Stimulated activated CD4-positive, alpha-beta T cell treated with anti-CD3 and anti-CD28 coated beads, Interleukin-12 subunit alpha, Interleukin-12 subunit beta, amount 100 ng/mL, for 24 hours (primary cell): ENCODE measurements at places on chromosomes 16 and 17.

- no peak for DNase-seq
Observed at GRCh38 chr17:51951741-51952140, 206.8 kb downstream of the CA10 start.

GRCh38 chr17:49915670-49916069, 53.3 kb upstream of the DLX4 start:
- DNase-seq = no peak

- no peak for DNase-seq
Observed at GRCh38 chr17:63681530-63681929, 18.4 kb downstream of the LIMD2 start.

DNA sequence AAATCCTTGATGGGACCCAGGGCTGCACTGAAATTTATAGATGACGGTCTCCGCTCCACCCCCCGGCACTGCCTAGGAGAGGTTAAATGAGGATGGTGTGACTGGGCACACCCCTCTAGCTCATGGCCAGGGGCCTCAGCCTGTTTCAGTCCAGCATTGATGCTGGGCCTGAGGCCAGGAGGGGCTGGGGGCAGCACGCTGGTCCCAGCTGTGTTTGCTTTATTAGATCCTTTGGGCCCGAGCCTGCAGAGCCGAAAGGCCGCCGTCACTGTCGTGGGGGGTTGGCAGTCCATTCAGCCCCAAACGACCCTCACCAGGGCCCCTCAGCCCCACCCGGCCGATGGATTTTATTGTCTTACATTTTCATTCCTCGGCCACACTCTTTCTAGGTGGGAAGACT, 10.8 kb upstream of the DOK4 start:
- DNase-seq = no peak

DNA sequence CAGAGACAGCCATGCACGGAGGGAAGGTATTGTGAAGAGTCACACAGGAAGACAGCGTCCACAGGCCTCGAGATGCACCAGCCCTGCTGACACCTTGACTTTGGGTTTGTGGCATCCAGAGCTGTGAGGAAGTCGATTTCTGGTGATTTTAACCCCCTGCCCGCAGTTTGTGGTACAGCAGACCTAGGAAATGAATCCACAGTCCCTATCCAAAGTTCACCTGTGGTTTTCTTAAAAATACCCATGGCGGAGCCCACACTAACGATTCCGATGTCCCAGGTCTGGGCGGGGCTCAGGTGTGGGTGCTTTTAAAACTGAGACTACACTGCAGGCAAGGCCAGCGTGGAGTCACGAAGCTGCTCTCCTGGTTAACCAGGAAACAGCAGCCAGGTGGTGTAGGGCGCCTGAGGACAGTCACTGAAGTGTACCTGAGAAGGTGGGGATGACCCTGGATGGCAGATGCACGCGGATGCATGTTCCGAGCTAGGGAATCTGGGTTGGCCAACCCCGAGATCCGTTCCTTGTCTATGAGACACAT, 14.4 kb upstream of the MEAK7 start:
- DNase-seq = no peak

DNA sequence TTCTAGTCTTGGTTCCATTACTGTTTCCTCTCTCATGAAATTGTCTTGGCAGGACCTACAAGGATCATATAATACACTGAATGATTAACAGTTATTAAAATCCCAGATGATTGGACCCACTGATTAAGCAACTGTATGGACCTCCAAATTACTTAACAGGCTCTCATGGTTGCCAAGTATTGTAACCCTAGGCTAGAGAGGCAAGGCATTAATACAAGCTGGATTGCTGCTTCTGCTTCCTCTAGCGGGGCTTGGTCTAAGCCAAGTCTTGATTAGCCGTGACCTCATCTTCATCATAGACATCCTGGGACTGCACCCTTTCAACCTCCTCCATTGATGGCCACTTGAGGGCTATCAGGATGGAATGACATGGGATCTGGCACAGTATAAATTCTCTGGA, 46.9 kb downstream of the SYCE1L start:
- DNase-seq = no peak

- no peak for DNase-seq
Observed at GRCh38 chr17:42282478-42283080, 5.7 kb upstream of the STAT5A start.

- no peak for DNase-seq
Observed at GRCh38 chr16:29182501-29182900, 197.6 kb downstream of the LAT start.

GRCh38 chr17:50356418-50356817, 10.5 kb downstream of the XYLT2 start:
- DNase-seq = no peak

DNA sequence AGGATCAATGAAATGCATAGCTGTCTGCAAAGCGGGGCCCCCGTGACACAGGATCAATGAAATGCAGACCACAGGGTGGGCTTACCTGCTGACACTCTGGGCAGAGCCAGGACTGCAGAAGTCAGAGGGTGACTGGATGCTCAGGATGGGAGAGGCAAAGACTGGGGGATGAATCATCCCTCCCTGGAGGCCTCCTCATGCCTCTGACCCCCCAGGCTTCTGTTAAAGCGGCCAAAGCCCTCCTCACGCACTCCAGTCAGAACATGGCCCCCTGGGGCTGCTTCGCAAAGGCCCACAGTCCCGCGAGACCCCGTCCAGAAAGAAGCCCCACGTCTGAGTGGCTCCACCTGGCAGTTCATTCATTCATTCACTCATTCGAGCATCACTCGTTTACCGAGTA, 38.4 kb upstream of the FOXF1 start:
- no peak for DNase-seq

DNA sequence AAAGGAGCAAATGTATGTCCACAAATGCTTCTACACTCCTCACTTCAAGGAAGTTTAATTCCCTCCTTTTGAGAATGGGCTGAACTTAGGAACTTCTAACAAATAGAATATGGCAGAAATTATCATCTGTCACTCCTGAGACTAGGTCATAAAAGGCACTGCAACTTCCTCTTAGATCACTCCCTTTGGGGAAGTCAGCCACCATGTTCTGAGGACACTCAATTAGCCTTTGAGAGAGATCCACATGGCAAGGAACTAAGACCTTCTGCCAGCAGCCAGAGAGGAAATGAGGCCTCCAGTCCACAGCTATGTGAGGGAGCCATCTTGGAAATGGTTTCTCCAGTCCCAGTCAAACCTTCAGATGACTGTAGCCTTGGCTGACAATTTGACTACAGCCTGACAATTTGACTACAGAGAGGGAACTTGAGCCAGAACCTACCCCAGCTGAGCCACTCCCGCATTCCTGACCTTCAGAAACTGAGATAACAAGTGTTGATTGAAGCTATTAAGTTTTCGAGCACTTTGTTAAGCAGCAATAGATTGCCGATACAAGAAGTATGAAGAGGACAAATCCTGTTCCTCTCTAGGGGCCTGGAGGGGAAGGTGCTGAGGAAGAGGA, 113.4 kb upstream of the SEC14L1 start:
- DNase-seq = no peak

DNA sequence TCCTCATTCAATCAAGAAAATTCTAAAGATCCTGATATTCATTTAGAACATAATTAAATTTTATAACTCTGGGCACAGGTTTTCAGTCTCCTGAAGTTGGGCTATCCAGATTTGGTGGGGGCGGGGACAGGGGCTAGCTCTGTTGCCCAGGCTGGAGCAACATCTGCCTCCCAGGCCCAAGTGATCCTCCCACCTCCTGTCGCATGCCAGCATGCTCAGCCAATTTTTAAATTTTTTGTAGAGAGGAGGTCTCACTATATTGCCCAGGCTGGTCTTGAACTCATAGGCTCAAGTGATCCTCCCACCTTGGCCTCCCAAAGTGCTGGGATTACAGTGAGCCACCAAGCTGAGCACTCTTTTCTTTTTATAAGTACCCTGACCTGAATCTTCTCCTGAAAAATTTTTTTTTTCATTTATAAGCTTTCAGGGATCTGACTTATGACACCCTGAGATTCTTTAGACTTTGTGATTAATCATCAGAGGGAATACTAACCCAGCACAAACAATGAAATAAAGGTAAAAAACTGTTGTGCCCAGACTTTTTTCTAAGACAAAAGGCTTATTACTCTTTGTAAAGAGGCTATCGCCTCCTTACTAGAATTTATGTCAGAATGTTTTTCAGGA, 62.6 kb downstream of the TUBD1 start:
- DNase-seq = no peak

- no peak for DNase-seq
Observed at GRCh38 chr17:81551458-81552243, 502 bp downstream of the FAAP100 start.

DNA sequence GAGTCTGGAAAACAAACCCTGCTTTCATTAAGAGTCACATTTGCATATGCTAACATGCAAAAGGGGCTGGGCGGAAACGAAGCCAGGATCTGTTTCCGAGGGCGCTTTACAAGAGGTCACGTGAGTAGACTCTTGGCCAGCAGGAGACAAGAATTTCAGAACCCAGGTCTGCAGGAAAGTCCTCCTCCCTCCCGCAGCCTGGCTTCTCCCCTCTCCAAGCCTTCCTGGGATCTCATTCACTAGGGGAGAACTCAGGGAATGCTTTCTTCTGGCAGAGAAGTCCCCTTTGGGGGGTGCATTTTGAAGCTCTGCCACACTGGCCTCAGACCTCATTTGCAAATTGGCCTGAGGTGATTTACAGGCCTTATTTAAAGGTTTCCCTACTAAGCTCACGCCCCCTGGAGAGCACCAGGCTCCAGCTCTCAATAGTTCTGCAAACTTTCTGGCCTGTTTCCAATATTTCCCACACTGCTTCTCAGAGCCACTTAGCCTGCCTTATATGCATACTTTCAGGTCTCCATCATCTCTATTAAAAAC, 57.2 kb upstream of the CACNG5 start:
- no peak for DNase-seq

DNA sequence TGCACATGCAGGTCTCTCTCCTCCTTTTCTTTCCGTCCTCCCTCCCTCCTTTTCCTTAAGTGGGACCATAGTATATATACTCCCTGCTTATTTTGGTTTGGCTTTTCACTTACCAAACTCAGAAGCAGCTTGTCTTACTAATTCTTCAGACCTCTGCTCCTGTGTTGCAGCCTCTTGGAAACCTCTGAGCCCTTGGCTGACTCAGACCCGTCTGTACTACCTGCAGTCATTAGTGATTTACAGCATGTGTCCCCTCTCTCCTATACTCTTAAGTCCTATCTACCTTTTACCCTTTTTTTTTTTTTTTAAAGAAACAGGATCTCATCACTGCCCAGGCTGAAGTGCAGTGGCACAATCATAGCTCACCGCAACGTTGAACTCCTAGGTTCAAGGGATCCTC, 207.0 kb downstream of the STX8 start:
- DNase-seq = no peak

GRCh38 chr16:19926449-19927390, 42.1 kb upstream of the GPRC5B start:
- DNase-seq = no peak

DNA sequence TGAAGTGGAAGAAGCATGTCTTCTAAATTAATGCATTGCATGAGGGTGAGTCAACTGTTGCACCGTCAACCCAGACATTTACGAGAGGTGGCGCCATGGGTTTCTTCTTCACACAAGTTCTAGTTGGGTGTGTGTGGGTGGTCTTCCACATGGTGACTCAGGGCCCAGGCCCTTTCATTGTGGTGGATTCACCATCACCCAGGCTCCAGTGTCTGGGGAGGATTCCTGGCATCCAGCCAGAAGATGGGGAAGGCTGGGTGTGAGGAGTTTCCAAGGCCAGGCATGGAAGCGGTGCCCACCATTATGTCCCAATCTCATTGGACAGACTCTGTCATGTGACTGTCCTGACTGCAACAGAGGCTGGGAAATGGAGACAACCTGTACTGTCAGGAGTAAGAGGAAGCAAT, 21.4 kb upstream of the JPH3 start:
- no peak for DNase-seq

GRCh38 chr17:72063756-72064450, 56.9 kb upstream of the SOX9 start:
- DNase-seq = no peak

- DNase-seq = no peak
Observed at GRCh38 chr16:81708266-81709015, 70.7 kb upstream of the PLCG2 start.

DNA sequence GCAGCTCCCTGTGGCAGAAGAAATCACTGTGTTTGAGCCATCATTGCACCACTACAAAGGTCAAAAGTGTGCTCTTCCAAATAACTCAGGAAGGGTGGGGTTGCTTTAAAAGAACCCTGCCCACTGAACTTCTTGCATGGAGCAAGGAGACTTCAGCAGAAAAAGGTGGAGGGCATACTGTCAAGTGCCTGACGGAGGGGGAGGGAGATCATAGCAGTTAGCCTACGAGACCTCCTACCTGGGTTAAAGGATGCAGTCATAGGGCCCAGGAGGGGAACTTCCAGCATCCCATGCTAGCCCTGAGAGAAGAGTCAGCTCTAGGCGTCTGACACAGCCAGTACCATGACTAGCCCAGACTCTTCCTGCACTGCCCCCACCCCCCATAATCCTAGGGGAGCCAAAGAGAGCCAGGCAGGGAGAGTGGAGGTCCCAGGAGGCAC, 45.3 kb upstream of the MSI2 start:
- DNase-seq = no peak

DNA sequence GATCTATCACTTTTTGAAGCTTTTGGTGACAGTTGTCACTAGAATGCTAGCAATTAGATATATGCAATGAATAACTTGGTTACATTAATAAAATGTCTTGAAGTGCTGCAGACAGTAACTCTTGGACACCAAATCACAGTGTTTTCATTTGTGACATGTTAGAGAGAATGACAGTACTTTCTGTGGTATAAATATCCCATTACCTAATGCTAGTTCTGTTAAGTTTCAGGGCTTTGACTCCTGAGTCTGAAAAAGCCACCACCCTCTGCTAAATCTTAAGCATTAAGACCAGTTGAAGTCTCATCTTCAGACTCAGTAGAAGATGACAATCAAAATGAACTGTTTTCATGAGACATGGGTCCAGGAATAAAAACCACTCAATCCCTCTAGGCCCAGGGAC, 10.6 kb upstream of the CPHXL2 start:
- DNase-seq = no peak

- DNase-seq = no peak
Observed at GRCh38 chr17:40666331-40666730, 1.4 kb upstream of the KRT222 start.

GRCh38 chr17:76369804-76370203, 14.6 kb upstream of the SPHK1 start:
- DNase-seq = no peak

DNA sequence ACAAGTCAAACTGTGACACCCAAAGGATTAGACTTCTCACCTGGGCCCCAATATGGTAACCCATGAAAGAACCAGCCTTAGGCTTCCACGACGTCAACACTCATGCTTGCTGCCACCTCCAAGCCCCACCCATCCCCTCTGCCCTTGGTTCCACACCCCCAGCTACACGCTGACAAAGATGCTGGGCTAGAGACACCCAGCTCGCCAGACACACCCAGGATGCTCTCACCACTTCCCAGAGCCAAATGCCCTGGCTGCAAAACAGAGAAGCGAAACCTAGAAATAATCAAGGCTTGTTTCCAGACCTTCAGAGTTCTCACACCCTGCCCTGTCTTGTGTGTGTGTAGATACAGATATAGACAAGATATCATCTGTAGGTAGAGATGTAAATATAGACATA, 26.0 kb upstream of the ADCY9 start:
- DNase-seq = no peak
